HL-60 (cell line): ENCODE measurements at places on chromosomes 1 and 21.

DNA sequence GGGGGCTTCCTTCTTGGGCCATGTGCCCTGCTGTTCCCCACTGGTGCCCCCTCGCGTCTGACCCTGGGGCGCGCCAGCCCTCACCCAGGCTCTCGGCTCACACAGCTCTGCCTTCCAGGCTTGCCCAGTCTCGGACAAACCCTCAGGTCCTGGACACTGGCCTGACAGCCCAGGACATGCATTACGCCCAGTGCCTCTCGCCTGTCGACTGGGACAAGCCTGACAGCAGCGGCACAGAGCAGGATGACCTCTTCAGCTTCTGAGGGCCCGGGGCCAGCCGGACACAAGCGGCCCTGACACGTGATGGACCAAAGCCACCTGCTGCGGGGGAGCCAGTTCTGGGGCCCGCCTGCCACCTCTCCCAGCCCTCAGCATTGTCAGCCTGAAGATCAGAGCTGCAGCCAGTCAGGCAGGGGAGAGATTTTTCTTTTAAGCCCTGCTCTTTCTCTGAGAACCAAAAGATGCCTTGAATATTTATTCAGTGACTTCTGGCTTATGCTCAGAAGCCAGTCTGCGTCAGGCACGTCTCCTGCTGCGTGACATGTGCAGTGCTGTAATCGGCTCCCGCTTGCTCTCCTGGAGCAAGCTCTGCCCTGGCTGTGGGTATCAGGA, 23.4 kb downstream of the LDLRAP1 start:
- no peak for DNase-seq

- DNase-seq = no peak
Observed at GRCh38 chr1:117607471-117607870, 1.6 kb downstream of the TENT5C start.

- DNase-seq = no peak
Observed at GRCh38 chr21:23861911-23862504, 1745.3 kb downstream of the MRPL39 start.

- DNase-seq = no peak
Observed at GRCh38 chr21:39001341-39001740, 181.9 kb downstream of the PSMG1 start.

GRCh38 chr1:156904187-156904959, 10.9 kb downstream of the PEAR1 start:
- DNase-seq = no peak

DNA sequence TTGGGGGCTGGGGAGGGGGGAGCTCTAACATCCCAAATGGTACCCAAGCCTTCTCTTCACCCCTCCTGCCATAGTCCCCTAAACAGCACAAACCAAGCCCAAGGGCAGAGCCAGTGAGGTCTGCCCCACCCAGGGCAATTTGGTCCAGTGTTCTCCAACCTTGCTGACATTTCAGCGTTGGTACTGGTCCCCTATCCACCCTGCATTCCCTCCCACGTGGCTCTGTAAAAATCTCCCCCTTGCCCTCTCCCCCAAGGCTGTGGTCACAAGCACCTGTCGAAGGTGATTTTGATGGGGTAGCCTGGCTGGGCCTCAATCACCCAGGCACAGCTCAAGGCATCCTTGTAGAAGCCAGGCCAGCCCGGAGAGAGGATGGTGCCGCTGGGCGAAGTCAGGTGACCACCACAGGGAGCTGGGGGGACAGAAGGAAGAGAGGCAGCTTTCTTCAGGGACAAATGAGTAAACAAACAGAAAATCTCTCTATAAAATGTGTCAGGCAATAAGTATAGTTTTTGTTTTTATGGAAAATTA, 137.5 kb upstream of the HMGB4 start:
- DNase-seq = no peak

GRCh38 chr1:31571340-31572295, 4.7 kb upstream of the TINAGL1 start:
- peak; percentile 59 for DNase-seq

GRCh38 chr1:19967808-19968207, 11.6 kb downstream of the PLA2G2A start:
- DNase-seq = no peak

GRCh38 chr1:200380589-200381021, 29.2 kb downstream of the ZNF281 start:
- DNase-seq = no peak

DNA sequence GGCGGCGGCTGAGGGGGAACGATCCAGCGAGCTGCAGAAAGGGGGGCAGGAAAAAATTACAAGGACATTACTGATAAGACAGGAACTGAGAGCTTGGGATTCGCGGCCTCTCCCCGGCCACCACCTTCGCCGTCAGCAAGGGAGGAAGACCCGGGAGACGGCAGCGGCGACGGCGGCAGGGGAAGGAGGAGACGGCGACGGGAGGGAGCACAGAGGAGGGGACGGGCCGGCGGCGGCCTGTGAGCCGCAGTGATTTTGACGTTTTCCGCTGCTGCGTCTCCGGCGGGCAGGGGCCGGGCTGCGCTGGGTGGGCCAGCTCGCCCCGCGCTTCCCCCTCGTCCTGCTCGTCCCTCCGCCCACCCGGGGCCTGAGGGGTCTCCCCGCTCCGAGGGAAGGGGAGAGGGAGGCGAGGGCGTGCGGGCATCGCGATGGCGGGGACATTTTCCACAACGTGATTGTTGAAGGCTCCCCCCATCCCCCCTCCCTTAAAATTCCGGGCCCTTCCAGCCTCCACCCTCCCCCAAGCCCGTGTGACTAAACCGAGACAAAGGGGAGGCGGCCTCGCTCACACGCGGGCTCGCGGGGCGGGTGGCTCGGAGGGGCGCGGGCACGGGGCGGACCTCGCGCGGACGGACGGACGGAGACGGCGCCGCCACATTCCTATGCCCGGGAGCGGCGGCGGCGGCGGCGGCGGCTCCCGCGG, 407 bp downstream of the CAMSAP2 start:
- DNase-seq = peak; percentile 10

DNA sequence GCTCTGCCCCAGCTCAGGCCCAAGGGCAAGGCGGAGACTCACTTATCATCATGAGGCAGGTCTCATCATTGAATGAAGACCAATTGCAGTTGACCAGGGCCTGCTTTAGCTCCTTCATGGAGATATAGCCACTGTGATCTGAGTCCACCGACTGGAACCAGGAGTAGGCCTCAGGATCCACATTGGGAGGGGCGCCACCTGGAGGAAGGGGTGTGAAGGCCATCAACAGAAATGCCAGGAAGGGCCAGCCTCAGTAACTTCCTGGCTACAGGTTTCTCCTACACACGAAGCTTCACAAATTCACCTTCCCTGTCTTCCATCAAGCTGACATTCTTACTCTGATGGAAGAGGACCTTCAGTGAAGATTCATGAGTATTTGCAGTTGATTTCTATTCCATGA, 11.6 kb downstream of the PEF1 start:
- no peak for DNase-seq

DNA sequence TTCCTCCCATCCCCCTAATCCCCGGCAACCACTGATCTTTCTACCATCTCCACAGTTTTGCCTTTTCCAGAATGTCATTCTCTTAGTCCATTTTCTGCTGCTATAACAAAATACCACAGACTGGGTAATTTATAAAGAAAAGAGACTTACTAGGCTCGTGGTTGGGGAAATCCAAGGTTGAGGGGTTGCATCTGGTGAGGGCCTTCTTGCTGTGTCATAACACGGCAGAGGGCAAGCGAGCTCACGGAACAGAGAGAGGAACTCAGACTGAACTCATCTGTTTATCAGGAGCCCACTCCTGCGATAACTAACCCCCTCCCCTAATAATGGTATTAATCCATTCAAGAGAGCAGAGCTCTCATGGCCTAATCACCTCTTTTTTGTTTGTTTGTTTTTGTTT, 52.0 kb downstream of the RUNX3 start:
- no peak for DNase-seq

GRCh38 chr1:36436821-36437220, 13.4 kb downstream of the OSCP1 start:
- no peak for DNase-seq
